ENCODE measurements at places on chromosomes 5 and 9.

DNA sequence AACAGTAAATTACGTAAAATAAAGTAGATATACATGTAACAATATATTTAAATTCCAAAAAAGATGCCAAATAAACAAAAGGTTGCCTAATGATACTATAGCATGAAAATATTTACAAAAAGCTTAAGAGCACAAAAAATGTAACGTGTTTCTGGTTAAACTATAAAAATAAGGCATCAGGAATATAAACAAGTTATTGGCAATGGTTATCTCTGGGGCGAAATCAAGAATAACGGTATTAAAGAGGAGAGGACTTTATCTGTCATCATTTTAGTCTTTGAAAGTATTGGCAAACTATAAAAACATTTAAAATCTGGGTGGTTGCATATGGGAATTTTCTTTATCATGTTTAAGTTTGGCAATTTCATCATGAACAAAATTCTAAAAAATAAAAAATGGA lies 1599.2 kb downstream of the MAT2B start:
- DNase-seq, result no peak

- DNase-seq, result no peak
Measured at GRCh38 chr5:154520861-154521453, 42.9 kb upstream of the HAND1 start.

- DNase-seq, result no peak
Measured at GRCh38 chr9:132461971-132462370, 52.0 kb downstream of the CFAP77 start.

DNA sequence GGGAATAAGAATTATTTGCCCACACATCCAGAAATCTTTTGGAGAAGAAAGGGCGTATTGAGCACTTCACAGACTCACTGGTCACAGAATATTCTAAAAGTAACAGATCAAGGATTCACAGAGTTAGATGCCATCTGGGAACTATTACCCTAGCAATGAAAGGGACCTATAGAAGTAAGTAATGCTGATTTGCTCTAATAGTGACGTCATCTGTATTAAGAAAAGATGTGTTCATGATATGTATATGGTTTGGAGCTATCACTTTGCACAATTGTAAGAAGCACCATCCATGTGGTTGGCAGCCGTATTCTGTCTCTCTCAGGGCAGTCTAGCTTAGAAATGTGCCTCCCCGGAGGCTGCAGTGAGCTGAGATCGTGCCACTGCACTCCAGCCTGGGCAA lies 52.8 kb upstream of the SV2C start:
- no peak for DNase-seq

GRCh38 chr5:58069016-58069705 lies 390.7 kb downstream of the PLK2 start:
- DNase-seq, result no peak

- DNase-seq, result no peak
Measured at GRCh38 chr5:82911910-82912309, 165.3 kb downstream of the TMEM167A start.

GRCh38 chr9:130766927-130767307 lies 68.1 kb upstream of the ABL1 start:
- no peak for DNase-seq

- DNase-seq, result no peak
Measured at GRCh38 chr5:150448952-150449516, 505 bp downstream of the RPS14 start.

DNA sequence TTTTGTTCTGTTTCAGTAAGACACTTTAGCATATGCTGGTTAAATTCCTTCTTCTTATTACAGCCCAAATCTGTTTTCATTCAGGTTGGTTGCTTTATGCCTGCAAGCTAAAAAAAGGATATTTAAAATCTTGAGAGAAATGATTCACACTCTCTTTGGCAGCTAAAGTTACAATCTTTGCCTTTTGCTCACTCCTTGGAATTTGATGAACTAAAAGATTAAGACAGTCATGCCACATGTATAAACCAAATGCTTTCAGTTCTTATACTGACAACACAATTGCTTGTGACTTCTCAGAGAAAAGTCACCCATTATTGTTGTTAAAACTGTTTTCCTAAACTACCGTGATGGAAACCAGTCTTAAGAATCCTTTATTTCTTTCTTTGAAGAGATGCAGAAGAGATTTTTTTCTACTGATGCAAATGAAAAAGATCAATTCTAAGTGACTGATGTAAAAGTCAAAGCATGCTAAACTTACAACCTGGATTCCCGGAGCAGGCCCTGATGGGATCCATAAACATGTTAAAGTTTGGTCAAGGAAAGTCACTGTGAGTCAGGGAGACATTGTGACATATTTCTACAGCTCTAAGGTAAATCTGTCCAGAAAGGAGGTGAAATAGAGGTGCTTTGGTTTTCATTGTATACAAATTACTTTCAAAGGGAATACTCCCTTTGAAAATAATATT lies 144.2 kb upstream of the CDH10 start:
- DNase-seq, result no peak

- DNase-seq, result no peak
Measured at GRCh38 chr5:12652201-12652600, 748.0 kb upstream of the CTNND2 start.

DNA sequence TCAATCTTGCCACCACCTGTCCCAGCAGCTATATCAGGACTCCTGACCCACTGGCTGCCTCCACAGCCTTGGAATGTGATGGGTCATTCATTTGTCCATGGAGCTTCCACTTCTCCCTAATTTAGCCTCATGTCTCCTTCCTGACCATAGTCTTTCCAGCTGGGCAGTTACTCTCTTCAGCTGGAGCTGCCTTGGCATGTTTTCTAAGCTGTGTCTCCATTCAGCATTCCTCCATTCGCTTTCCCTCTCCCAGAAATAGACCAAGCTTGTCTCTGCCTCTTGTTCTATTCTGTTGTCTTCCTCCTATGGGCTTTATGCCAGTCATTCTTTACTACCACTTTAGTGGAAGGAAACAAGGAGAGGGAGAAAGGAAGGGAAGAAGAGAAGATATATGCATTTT lies 5.3 kb upstream of the CTXN3 start:
- DNase-seq, result no peak

DNA sequence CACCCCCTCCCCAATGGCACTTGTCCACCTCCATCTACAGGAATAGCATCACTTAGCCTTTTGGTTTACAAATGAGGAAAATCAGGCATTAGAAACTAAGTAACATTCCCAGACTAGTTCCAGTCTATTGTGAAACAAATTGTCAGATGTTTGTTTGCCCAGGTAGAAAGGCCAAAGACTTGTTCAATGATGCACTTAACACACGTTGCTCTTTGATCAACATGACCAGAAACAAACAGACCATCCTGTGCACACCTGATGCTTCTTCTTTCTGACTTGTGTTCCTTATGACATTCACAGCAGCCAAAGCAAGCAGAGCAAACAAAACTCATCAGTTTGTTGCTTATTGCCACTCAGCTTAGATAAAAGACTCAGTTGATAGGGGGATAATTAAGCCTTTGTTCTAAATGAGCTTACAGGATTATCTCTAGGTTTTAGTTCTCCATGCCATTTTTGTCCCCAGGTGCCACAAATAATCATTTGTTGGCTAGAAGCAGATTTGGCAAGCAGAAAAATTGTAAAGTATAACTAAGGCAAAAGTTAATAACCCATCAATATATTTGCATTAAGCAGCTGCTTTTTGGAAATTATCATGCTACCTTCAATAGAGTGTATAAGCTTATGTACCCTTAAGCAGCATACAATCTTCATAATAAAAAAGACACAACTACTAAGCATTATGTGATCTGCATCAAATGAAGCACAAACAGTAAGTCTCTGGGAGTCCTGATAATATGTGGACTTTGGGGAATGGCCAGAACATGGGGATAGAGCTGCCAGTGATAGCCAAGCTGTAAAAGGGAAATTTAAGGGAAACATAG lies 26.3 kb upstream of the FST start:
- no peak for DNase-seq

GRCh38 chr5:57054671-57055070 lies 102.7 kb upstream of the MIER3 start:
- no peak for DNase-seq

GRCh38 chr9:72464857-72465592 lies 56.4 kb upstream of the TMC1 start:
- DNase-seq, result no peak

- no peak for DNase-seq
Measured at GRCh38 chr9:18976709-18977531, 56.1 kb downstream of the SAXO1 start.

DNA sequence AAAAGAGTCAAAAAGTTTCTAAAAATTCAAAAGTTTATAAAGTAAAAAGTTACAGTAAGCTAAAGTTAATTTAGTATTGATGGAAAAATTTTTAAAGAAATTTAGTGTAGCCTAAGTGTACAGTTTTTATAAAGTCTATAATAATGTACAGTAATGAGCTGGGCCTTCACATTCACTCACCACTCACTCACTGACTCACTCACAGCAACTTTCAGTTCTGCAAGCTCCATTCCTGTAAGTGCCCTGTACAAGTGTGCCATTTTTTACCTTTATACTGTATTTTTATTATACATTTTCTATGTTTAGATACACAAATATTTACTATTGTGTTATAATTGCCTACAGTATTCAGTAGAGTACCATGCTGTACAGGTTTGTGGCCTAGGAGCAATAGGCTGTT lies 239.5 kb upstream of the MAP3K1 start:
- DNase-seq, result no peak

GRCh38 chr5:173743641-173744343 lies 127.3 kb upstream of the BOD1 start:
- DNase-seq, result no peak

DNA sequence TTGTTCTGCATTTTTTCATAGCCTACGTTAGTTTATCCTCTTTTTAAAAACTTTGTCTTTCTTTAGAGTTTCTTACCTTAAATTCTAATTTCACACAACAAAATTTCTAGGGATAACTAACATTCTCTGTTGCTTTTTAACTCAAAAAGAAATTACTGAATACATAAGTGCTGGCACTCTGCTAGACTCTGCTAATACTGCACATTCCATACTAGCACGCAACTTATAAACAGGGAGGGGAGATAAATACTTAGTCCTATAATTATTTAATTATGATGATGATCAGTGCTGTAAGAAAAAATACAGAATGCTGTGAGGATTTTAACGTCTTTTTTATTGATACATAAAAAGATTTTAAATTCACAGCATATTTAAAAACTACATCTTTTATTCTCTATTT lies 25.1 kb downstream of the RNF145 start:
- no peak for DNase-seq

DNA sequence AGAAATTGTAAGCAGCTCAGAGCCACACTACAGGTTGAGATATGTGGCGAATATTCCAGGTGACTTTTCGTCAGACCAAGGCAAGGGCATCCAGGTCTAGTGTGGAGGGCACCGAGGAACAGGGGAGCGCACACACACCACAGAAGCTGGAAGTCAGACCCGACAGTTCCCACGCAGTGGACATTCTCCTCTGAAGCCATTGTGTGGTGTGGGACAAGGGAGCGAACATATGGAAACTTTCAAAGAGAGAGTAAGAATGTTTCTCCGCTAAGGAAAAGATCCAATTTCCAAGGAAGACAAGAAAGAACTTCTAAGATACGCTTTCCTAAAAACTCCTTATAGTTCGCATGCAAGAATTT lies 141.4 kb upstream of the OTULINL start:
- no peak for DNase-seq

GRCh38 chr5:145204743-145205142 lies 630.4 kb downstream of the PRELID2 start:
- DNase-seq, result no peak

GRCh38 chr5:74406844-74407243 lies 233.7 kb downstream of the ENC1 start:
- DNase-seq, result no peak

DNA sequence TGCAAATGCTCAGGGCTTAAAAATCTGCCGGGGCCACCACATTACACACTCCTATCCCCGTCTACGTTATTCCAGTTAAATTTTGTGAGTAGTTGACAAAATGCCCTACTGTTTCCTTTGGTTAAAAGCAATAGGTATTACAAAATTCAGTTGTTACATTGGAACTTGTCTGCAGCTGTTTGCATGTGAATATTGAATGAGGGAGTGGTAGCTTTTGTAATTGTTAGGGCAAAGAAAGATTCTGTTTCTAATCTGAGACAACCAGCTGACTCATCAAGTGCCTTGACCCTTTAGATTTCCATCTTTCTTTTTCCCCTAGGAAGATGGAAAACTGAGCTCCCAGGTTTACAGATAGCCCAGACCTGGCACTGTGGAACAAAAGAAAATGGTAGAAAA lies 30.2 kb downstream of the MAML1 start:
- DNase-seq, result no peak

DNA sequence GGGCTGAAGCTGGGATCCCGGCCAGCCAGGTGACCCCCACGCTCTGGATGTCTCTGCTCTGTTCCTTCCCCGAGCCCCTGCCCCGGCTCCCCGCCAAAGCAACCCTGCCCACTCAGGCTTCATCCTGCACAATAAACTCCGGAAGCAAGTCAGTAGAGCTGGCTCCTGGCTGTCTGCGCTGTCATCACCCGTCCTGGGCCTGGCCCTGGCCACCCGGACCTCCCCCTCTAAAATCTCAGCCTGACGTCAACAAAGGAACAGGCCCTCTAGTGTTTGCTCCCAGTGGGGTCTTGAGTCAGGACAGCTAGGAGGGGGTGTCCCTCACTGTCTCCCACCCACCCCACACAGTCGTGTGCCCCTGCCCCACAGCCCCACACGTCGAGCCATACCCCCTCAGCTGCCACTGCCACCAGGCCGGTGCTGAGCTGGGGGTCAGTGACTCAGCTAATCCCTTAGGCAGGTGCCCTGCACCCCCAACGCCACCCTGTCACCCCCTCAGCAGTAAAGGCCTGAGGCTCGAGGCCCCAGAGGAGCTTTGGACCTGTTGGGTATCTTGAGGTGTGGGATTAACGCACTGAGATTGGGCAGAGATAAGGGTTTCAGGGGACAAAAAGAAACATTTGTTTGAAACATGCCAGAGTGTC lies 1.1 kb upstream of the LCNL1 start:
- no peak for DNase-seq

- DNase-seq, result no peak
Measured at GRCh38 chr5:164351245-164351834, 845.9 kb downstream of the MAT2B start.

Data from aorta (tissue), 5 donors.